ENCODE measurements at places on chromosomes 3 and 15.

DNA sequence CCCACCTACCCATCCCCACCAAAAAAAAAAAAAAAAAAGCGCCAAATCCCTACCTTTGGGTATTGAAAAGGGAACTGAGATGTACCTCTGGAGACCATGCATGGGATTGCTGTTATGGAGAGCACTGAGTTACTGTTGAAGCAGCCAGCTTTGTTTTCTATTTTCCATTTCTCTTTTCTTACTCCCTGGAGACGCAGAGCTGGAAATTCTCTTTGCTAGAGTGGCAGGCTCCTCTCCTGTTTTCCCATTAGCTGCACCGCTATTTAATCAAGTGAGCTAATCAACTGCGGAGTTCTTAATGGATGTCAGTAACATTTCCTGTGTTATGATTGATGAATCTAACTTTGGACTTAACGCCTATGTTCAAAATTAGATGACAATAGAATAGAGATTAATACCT lies 136.1 kb upstream of the LMCD1 start:
- DNase-seq: no peak

DNA sequence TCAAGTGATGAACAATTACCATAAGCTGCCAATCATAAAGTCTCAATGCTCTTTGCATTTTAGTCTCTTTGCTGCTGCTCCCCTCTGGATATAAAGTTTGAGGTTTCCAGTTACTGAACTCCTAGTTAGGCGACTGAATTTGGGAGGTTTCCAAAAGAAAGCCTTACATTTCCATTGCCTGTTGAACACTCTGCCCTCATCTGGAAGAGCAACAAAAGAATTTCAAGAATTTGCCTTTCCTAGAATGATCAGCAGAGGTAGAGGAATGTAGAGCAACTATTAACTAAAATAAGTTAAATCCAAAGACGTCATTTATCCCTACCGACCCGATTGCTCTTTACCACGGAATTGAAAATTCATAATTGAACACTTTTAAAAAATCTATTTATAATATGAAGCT lies 53.4 kb upstream of the PRICKLE2 start:
- DNase-seq: no peak

- DNase-seq: no peak
These were observed 33.0 kb upstream of the TEX264 start for GRCh38 chr3:51637941-51638471.

- no peak for DNase-seq
These were observed 477.0 kb downstream of the EPHA3 start for GRCh38 chr3:89584398-89584797.

- DNase-seq: no peak
These were observed 22.9 kb upstream of the CGNL1 start for GRCh38 chr15:57353317-57353804.

DNA sequence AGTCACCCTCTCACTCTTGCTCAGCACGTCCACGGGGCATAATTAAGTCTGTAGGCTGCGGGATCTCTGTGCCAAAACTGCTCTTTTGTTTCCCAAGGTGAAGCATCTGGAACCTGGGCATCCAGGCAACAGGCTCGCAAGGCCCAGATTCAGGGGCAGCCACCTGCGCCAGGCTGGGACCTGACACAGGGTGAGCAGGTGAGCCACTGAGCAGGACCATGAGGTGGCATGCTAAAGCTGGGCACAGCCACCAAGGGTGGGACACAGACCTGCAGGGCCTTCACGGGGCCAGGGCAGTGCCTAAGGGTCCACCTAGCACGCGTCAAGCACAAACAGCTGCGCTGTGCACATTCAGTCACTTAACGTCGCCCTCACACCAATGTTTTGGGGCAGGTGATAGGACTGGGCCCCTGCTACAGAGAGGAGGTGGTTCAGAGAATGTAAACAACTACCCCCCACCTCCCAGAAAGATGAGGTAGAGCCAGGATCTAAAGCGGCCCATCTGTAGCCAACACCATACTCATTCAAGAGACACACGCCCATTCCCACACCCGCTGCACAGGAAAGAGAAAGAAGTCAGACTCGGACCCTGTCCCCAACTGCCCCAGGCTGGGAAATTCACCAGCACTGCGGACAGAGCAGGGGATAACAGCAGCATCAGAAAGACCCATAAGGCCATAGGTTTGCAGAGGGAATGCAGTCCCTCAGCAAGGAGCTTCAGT lies 16.3 kb downstream of the XXYLT1 start:
- DNase-seq: no peak

- DNase-seq: no peak
These were observed 172.8 kb downstream of the PLCH1 start for GRCh38 chr3:155572085-155572484.

GRCh38 chr3:142031575-142031974 lies 117.8 kb downstream of the TFDP2 start:
- no peak for DNase-seq

DNA sequence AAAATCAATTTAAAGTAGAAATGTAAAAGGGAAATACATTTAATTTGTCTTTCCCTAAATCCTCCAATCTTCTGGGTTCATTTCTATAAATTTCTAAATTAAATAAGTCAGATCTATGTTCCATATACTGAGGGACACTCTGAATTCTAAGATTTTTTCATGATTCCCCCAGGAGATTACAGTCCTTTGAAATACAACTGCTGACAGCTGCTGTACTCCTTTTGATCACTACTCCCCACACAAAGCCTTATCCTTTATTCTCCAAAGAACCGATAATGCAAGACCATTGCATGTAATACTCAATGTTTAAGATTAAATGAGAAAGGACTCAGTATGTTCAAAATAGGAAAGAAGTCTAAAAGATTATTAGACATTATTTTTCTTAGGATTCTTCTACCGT lies 865.7 kb downstream of the EPHA3 start:
- DNase-seq: no peak

- DNase-seq: peak; percentile 20
These were observed 9.4 kb upstream of the MESP1 start for GRCh38 chr15:89760303-89761008.

DNA sequence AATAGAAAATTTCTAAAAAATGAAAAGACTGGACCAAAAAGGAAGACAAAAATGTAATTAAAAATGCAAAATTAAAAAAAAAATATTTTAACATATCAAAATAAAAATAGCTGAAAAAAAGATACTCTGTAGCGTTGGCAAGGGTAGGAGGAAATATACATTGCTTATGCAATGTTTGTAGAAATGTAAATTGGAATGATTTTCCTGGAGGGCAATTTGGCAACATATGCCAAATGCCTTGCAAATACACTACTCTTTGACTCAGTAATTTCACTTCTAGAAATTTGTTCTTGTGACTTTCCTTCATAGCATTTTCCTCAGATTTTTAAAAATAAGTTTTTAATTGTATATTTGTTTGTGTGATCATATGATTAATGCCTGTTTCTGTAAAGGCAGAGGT lies 296.6 kb downstream of the ZNF621 start:
- no peak for DNase-seq
